Activated B cell treated with CpG ODN at 0.5 μM for 24 hours (primary cell): ENCODE measurements at places on chromosomes 16 and 17. TPM values are rescaled to one million over a fixed set of nuclear protein-coding genes. Genes with fewer than 3 reads are reported as not detected.

GRCh38 chr16:10003486-10003885, 178.7 kb downstream of the GRIN2A start:
- H3K27ac ChIP-seq = no peak overlapping the region
- no peak overlapping the region for H3K4me3 ChIP-seq
- peaks cover 7% of the 10 kb centered on the region for H3K27me3 ChIP-seq
- no peak for DNase-seq
- no peaks in the 10 kb centered on the region for H3K4me1 ChIP-seq

SLC38A8 gene
- not detected in 2 replicates for total RNA-seq

NLRP1 gene
- total RNA-seq = 35.5 and 40.4 TPM in 2 replicates

- DNase-seq = no peak
- no peaks in the 10 kb centered on the region for H3K36me3 ChIP-seq
- H3K27me3 ChIP-seq = no peaks in the 10 kb centered on the region
- H3K4me3 ChIP-seq = no peak overlapping the region
- no peak overlapping the region for H3K27ac ChIP-seq
Measured at GRCh38 chr17:69733171-69734012, 318.9 kb downstream of the MAP2K6 start.

HBA2 gene
- total RNA-seq = 90.7 and 104 TPM in 2 replicates

DNA sequence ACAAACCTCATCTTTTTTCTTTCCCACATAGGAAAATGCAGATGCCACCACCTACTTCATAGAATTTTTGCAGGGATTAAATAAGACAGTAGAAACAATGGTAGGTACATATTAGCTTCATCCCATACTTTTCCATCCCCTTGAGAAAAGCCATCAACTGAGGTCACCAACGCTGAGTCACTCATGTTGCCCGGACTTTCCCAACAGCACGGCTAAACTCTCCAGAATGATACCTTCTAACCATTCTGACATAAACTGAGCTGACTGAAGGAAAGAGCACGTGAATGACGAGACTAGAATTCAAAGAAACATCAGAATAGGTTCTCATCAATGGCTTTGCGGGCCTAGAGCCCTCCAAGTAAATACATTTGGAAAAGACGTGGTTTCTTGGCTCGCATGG, 146.0 kb upstream of the RCVRN start:
- DNase-seq = no peak
- H3K4me3 ChIP-seq = peak overlapping the region; percentile 68
- peaks cover 56% of the 10 kb centered on the region for H3K4me1 ChIP-seq
- no peaks in the 10 kb centered on the region for H3K36me3 ChIP-seq

GUCY2D gene
- total RNA-seq = not detected in 2 replicates

DNA sequence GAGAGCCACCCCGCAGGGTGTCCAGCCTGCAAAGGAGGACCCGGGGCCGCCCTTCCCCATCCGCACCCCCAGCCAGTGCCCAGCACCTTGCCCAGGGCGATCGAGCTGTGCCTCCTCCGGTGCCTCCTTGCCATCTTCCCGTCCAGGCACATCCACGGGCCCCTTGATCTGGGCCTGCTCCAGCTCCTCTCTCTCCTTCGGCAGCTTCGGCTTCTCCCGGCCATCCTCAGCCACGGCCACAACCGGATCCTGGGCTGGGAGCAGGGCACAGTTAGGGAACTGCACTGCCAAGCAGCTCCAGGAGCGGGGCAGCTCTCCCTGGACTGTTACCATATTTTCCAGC, 13.8 kb downstream of the NDUFAF8 start:
- H3K27ac ChIP-seq = no peak overlapping the region
- peaks cover 55% of the 10 kb centered on the region for H3K36me3 ChIP-seq
- no peak overlapping the region for H3K4me3 ChIP-seq

DNA sequence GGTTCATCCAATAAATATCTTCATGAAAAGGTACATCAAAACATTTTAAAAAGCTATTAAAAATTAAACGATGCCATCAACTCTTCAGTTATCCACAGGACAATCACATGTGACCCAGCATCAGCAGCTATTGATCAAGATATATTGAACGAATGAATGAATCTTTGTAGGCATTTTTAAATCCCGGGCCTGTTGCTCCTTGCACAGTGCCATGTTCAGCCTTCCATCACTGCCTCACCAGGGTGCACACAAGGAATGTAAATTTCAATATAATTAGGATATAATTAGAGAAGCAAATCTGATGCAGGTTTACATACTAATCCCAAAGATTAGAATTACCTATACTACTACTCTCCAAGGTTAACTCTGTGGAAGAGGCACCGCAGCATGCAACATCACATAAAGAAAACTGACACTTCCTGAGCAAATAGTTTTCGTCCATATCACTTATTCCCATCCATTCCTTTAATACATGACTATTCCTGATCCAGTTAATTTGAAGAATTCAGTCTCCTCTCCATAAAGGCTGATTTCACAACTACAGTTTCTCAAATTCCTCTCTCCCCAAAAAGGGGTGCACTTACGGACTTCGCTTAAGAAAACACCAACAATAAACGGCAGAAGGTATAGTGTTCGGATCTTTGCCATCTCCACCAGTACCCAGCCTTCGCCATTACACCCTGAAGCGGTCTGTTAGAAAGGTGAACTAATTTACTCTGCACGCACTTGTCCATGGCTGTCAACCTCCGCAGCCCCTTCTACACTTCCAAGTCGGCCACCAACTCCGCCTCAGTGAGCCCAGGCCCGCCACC, 938 bp downstream of the NCOR1 start:
- peaks cover 5% of the 10 kb centered on the region for H3K36me3 ChIP-seq
- H3K4me3 ChIP-seq = peak overlapping the region; percentile 98
- H3K4me1 ChIP-seq = peaks cover 50% of the 10 kb centered on the region
- H3K27ac ChIP-seq = peak overlapping the region; percentile 83

GRCh38 chr16:87853411-87854052, 15.8 kb downstream of the SLC7A5 start:
- peaks cover 60% of the 10 kb centered on the region for H3K36me3 ChIP-seq
- H3K4me1 ChIP-seq = peaks cover 44% of the 10 kb centered on the region
- H3K27me3 ChIP-seq = no peaks in the 10 kb centered on the region

MBTD1 gene
- total RNA-seq = 18.3 and 23.6 TPM in 2 replicates

DNA sequence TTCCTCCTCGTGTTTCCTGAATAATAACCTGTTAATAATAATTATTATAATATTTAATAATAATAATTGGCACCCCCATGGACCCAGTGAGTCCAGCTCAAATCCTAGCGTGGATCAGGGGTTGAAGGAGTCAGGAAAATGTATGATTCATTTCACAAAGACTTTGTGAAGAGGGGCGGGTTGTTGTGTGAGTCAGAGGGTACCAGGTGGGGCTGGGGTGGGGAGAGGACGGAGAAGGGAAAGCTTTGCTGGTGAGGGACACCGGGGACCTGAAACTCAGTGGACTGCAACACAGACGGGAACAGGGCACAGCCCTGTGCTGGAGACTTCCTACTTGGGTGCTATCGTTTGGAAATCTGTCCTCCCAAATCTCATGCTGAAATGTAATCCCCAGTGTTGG, 3.1 kb upstream of the ADORA2B start:
- H3K27me3 ChIP-seq = peaks cover 33% of the 10 kb centered on the region
- H3K4me3 ChIP-seq = no peak overlapping the region
- H3K27ac ChIP-seq = no peak overlapping the region
- H3K4me1 ChIP-seq = peaks cover 12% of the 10 kb centered on the region
- no peak for DNase-seq

SECTM1 gene
- not detected in 2 replicates for total RNA-seq

GNG13 gene
- total RNA-seq = not detected in 2 replicates

GRCh38 chr16:67423611-67424260, 7.2 kb upstream of the HSD11B2 start:
- H3K27me3 ChIP-seq = peaks cover 24% of the 10 kb centered on the region
- no peak for DNase-seq
- H3K4me1 ChIP-seq = peaks cover 2% of the 10 kb centered on the region
- H3K4me3 ChIP-seq = no peak overlapping the region
- H3K36me3 ChIP-seq = no peaks in the 10 kb centered on the region

DNA sequence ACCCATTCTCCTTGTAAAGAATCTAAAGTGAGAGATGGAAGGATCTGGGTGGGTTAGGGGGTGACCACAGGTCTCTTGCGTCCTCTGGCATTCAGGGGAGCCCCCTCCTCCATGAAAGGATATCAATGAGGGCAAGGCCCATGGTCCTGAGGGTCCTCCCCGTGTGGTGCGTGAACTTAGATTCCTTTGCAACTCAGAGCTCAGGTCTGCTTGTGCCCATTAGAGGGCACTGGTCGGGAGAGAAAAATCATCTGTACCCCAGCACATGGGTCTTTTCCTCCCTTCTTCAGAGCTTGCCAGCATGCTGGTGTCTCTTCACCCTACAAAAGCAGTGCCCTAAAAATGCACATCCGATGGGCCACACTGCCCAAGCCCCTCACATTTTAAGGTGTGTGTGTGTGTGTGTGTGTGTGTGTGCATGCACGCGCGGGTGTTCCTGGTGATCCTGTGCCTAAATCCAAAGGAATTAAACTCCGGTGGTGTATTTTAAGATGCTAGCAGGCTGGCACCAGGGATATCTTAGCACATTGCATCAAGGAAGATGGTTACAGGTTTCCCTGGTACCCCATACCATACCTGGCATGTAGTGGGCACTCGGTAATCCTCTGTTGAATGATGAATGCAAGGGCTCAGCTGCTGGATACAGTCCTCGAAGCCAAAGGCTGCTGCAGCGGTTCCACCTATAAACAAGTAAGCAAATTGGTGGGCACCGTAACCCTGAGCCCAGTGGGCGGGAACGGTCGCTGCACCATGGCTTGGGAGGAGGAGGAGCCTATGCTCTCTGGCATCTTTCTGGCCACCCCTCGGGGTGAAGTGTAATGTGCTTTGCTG, 4.7 kb downstream of the C1QTNF1 start:
- no peaks in the 10 kb centered on the region for H3K36me3 ChIP-seq
- no peak overlapping the region for H3K27ac ChIP-seq
- peaks cover 55% of the 10 kb centered on the region for H3K27me3 ChIP-seq
- H3K4me1 ChIP-seq = peaks cover 7% of the 10 kb centered on the region
- no peak for DNase-seq
- H3K4me3 ChIP-seq = no peak overlapping the region

- H3K4me1 ChIP-seq = peaks cover 15% of the 10 kb centered on the region
- no peak overlapping the region for H3K27ac ChIP-seq
- H3K4me3 ChIP-seq = no peak overlapping the region
- no peak for DNase-seq
- no peaks in the 10 kb centered on the region for H3K36me3 ChIP-seq
- no peaks in the 10 kb centered on the region for H3K27me3 ChIP-seq
Measured at GRCh38 chr17:58970609-58971450, 135.8 kb downstream of the TRIM37 start.

- H3K4me3 ChIP-seq = no peak overlapping the region
- peaks cover 27% of the 10 kb centered on the region for H3K27me3 ChIP-seq
- no peak overlapping the region for H3K27ac ChIP-seq
- H3K4me1 ChIP-seq = no peaks in the 10 kb centered on the region
- no peaks in the 10 kb centered on the region for H3K36me3 ChIP-seq
Measured at GRCh38 chr17:3482852-3483251, 7.1 kb downstream of the ASPA start.

DNA sequence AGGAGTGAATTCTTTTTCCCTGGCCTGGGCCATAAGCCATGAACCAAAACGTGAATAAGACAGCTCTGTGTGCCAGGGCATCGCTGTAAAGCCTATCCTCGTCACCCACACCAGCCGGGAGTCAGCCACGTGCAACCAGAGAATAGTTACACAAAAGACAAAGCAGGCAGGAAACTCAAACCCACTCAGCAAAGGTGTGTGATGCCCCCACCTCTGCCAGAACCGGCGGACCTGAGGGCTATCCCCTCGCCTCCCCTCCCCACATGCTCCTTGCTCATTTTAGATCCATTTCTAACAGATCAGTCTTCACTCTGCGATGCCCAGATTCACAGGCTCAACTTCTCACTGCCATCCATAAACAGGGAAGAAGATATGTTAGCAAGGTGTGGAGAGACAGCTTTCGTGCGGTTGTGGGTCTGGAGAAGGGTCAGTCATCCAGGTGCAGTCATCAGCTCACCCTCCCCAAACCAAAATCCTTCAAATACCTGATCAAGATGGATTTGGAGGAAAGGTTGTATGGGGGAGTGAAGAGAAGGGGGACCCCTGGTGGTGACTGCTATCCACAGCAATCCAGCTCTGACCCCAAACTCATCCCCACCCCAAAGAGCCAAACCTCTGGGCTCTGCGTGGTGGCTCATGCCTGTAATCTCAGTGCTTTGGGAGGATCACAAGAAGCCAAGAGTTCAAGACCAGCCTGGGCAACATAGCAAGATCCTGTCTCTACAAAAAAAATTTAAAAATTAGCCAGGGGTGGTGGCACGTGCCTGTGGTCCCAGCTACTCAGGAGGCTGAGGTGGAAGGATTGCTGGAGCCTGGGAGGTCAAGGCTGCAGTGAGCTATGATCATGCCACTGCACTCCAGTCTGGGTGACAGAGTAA, 219.2 kb downstream of the C16orf78 start:
- no peaks in the 10 kb centered on the region for H3K4me1 ChIP-seq
- no peak for DNase-seq
- no peak overlapping the region for H3K4me3 ChIP-seq
- peaks cover 23% of the 10 kb centered on the region for H3K27me3 ChIP-seq
- H3K36me3 ChIP-seq = no peaks in the 10 kb centered on the region
- no peak overlapping the region for H3K27ac ChIP-seq

DNA sequence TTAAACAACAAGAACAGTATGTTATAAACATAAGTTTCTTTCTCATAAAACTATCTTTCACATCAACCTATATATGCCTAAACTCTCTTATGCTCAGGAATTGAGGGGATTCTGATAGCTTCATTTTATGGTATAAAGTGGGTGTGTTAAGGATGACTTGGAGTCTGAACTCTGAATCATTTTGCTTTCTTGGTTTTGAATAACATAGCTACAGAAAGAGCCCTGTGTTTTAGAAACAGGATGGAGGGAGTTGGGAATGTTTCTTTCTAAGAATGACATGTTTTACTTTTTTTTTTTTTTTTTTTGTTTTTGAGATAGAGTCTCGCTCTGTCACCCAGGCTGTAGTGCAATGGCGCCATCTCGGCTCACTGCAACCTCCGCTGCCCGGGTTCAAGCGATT, 50.1 kb downstream of the RHOT1 start:
- H3K27ac ChIP-seq = no peak overlapping the region
- no peaks in the 10 kb centered on the region for H3K4me1 ChIP-seq
- DNase-seq = no peak
- H3K36me3 ChIP-seq = peaks cover 42% of the 10 kb centered on the region

SLC12A3 gene
- total RNA-seq = 3.8 and 5.0 TPM in 2 replicates

- no peak overlapping the region for H3K27ac ChIP-seq
- no peaks in the 10 kb centered on the region for H3K4me1 ChIP-seq
- DNase-seq = no peak
- H3K27me3 ChIP-seq = no peaks in the 10 kb centered on the region
Measured at GRCh38 chr17:64358261-64358788, 32.3 kb downstream of the PECAM1 start.

GRCh38 chr17:12655936-12656335, 9.8 kb upstream of the MYOCD start:
- no peak overlapping the region for H3K4me3 ChIP-seq
- H3K36me3 ChIP-seq = no peaks in the 10 kb centered on the region
- no peaks in the 10 kb centered on the region for H3K4me1 ChIP-seq
- DNase-seq = no peak
- H3K27ac ChIP-seq = no peak overlapping the region
- peaks cover 2% of the 10 kb centered on the region for H3K27me3 ChIP-seq

DNA sequence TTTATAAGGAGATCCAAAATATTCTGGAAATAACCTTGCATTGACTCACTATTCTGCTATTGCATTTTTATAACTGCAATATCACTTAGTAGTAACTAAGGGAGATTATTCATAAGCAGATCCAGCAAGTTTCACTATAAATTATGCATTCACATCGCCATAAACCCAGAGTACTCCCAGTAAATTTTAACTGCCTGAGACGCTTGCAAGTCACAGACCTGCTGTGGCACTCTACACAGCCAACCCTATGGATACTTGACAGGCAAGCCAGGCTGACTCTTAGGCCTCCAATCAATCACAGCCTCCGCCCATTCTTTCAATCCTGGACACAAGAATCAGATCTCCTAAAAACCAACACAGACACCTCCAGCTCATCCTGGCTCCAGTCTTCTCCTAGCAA, 28.2 kb downstream of the USP31 start:
- H3K4me3 ChIP-seq = no peak overlapping the region
- no peaks in the 10 kb centered on the region for H3K27me3 ChIP-seq
- no peaks in the 10 kb centered on the region for H3K36me3 ChIP-seq
- no peak overlapping the region for H3K27ac ChIP-seq
- H3K4me1 ChIP-seq = no peaks in the 10 kb centered on the region

HSF4 gene
- total RNA-seq = 5.9 and 7.3 TPM in 2 replicates
